ENCODE measurements at places on chromosomes 16 and 17. TPM values are rescaled to one million over a fixed set of nuclear protein-coding genes. Genes with fewer than 3 reads are reported as not detected.

The CTRB2 gene
- total RNA-seq, result not detected

The NEUROD2 gene
- total RNA-seq, result not detected

The TBX2 gene
- not detected for total RNA-seq

The DPEP2 gene
- total RNA-seq, result 157 TPM

The FN3K gene
- 10.3 TPM for total RNA-seq

The RIPOR1 gene
- 57.2 TPM for total RNA-seq

The TTLL6 gene
- not detected for total RNA-seq

Measured in naive thymus-derived CD8-positive, alpha-beta T cell (primary cell).